ENCODE measurements at places on chromosomes 13 and 19.
A peak's percentile ranks its signal among the peaks of the same experiment; 100 is the strongest.

DNA sequence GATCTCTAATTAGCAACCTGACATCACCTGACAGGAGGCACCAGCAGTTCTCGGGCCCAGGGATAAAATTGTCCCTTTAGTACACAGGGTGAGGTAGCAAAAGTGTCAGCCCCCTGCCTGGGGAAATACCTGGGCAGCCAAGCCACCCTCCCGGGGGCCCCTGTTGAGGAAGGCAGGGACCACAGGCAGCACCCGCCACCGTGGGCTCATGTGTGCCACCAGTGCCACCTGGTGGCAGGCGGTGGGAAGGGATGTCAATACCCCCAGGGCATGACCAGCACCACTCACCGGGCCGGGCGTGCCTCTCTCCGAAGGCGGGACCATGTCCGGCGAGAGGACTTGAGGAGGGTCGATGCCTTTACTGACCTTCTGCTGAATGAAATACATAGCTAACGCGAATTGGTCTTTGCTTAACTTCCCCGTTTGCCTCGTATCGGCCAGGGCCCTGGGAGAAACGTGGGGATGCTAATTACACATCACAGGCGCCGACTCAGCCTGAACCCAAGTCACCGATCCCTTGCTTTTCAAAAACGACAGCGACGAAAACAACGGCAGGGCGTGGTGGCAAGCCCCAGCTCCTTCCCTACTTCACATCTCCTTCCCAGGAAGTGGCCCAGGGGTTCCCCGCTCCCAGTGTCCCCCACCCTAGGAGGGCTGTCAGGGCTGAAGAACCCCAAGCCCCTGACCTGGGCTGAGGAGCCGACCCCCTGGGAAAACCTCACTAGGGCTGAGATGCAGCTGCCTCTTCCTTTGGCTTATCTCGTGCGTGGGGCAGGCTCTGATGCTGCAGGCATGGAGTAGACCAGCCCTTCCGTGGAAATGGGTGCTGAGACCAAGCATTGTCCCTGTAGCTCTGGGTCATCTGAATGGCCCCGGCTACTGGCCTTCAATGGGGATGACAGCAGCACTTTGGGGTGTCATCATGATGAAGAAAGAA, 53.8 kb downstream of the EPS15L1 start:
- DNase-seq = peak; percentile 9

DNA sequence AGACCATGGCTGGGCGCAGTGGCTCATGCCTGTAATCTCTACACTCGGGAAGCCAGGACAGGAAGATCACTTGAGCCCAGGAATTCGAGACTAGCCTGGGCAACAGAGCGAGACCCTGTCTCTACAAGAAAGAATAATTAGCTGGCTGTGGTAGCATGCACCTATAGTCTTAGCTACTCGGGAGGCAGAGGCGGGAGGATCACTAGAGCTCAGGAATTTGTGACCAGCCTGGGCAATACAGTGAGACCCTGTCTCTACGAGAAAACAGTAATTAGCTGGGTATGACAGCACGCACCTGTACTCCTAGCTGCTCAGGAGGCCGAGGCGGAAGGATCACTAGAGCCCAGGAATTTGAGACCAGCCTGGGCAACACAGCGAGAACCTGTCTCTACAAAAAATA, 7.4 kb downstream of the DNMT1 start:
- DNase-seq = no peak

- no peak for DNase-seq
These were observed 3.5 kb downstream of the GRTP1 start for GRCh38 chr13:113360446-113360845.

- no peak for DNase-seq
These were observed 233.4 kb upstream of the CSNK1A1L start for GRCh38 chr13:37338726-37339385.

DNA sequence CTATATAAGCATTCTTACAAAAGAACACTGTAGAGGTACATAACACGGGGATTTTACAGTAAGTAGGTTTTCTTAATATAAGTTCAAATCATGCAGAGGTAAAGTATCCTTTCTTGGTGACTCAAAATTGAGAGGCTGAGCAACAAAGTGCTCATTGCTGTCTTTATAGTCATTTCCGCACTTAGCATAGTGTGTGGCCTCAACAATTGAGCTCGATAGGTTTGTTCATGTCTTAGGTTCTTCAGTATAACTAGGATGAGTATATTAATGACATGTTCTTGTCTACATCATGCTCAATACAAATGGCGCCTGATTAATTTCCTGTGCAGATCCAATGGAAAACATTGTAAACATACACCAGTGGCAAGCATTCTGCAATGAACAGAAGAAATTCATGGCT, 1.4 kb downstream of the WDFY2 start:
- peak; percentile 8 for DNase-seq

Data from DMS79 treated with DMSO at 0.1 percent for 48 hours (cell line).